Uterus (tissue), 4 donors: ENCODE measurements at places on chromosomes 2 and 18. TPM values are rescaled to one million over a fixed set of nuclear protein-coding genes. Genes with fewer than 3 reads are reported as not detected.

GRCh38 chr2:163551616-163552373, 184.0 kb downstream of the FIGN start:
- no peak for DNase-seq

GRCh38 chr18:1261054-1261453, 356.4 kb downstream of the ADCYAP1 start:
- no peak for DNase-seq

- no peak for DNase-seq
These were observed 437.4 kb upstream of the MYT1L start for GRCh38 chr2:2768476-2768875.

DNA sequence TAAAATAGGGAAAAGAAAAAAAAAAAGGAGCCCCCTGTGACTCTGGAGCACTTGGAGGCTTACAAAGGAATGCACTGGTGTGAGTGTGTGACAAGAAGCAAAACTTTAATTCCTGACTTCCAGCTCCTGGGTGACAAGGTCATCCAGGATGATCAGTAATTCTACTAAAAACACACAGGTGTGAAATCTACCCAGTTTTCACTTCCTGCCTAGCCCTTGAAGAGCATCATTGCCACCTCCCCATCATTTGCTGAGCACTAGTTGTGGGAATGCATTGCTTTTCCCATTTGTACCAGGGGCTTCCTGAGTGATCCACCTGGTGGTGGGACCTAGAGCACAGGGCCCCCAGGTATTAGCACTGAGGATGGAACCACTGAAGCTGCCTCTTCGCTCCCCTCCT, 139.7 kb upstream of the RIOK3 start:
- no peak for DNase-seq

GRCh38 chr2:229543176-229543873, 171.0 kb downstream of the DNER start:
- no peak for DNase-seq

GRCh38 chr2:114031605-114032505, 142.0 kb downstream of the ACTR3 start:
- DNase-seq = no peak

GRCh38 chr18:67199993-67200617, 316.4 kb downstream of the DSEL start:
- DNase-seq = no peak

DNA sequence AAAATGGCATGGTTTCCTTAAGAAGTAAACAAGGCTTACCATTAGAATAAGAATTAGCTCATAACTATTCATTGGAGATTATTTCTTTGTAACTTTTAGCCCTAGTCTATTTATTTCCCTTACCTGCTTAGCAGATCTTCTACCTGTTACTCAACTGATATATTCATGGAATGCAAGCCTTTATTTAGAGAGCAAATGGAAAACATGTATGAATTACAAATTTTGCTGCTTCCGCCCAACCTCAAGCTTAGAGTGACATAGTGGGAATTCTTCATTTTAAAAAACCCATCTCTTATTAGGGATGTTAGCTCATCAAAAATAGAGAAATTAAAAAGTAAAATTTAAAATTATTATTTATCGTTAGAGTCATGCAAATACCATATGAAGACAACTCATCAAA, 110.9 kb downstream of the STRN start:
- no peak for DNase-seq

DNA sequence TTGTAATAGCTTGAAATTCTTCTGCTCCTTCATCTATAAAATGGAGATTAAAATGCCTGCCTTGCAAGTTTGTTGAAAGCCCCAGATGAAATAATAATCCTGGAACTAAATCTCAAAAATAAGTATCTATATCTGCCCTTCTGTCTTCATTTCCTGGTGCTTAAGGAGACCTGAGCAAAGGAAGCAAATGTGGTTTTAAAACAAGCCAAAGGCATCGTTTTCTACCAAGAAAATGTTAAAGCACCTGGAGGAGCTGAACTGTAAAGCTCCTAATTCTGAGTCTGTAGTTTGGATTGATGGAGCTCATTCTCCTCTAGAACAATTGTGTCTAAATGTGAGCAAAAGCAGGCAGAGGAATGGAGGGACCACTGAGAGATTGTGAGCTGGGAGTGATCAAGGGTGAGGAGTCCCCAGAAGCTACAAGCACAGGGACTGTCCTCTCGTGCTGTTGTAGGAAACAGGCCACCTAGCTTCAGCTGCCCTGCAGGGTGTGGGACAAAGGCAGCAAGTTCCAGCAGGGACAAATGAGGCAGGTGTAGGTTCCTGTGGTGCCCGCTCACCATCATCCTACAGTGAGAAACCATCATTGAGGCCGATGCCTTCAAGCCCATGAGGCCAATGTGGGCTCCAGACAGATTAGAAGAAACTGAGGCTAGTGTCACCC, 420.7 kb upstream of the TRIB2 start:
- no peak for DNase-seq

GRCh38 chr2:72289283-72289682, 141.6 kb upstream of the CYP26B1 start:
- no peak for DNase-seq

DNA sequence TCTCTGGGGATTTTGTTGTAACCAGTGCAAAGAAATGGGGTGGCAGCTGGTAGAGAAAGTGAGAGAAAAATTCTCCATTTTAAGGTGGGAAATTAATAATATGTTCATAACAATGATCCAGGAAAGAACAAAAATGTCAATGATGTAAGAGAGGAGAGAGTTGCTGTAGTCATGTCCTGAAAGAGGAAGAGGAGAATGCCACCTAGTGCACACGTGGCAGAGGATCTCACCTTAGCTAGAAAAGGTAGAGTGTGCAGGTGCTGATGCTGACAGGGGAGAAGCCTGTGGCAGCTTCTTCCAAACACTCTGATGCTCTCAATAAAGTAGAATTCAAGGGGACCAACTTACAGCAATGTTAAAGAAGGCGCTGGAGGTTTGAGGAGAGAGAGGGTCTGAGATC, 282.9 kb upstream of the PKDCC start:
- no peak for DNase-seq

DNA sequence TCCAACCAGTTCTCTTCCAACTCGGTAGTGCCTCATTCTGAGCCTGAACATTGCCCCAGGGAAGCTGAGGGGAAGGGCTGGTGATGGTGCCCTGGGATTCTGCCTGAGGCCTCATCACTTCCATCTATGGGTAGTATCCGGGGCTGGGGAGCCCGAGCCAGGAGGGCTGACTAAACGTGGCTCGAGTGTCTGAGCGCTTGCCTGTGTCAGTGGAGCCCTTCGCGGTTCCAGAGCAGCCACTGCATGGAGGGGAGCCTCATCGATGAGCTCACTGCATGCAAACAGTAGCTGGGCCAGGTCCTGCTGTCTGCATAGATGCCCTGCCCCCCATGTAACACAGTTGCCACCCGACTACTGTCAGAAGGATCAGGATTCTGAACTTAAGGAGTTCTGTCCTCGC, 129.3 kb downstream of the GLI2 start:
- DNase-seq = no peak

DNA sequence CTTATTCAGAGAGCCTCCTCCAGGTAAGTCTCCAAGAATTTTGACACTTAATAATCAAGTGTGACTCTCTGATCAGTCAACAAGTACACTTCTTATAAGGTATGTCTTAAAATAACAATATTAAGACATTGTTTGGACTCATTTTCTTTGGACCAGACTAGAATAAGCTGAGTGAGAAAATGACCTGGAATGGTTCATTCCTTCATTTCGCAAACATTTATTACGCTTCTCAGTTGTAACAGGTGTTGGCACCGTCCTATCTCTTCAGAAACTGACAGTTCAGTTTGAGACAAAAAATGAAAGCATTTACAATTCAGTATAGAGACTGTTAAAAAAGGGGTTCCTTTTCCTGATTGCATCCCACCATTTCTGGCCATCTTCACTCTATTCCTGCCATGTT, 46.6 kb downstream of the TSPYL6 start:
- no peak for DNase-seq

- DNase-seq = no peak
These were observed 17.7 kb upstream of the ATP6V1B1 start for GRCh38 chr2:70918016-70918415.

DNA sequence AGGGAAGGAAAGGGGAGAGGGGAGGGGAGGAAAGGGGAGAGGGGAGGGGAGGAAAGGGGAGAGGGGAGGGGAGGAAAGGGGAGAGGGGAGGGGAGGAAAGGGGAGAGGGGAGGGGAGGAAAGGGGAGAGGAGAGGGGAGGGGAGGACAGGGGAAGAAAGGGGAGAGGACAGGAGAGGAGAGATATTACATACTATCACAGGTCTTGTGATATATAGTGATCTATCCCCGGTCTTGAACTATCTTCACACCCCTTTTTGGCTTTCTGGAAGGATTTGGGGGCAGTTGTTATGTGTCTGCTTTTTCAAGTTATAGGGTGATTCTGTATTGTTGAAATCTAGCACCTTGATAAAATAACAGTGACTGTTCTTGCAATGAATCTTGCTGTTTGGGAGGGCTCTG, 92.1 kb upstream of the ID2 start:
- DNase-seq = no peak

- no peak for DNase-seq
These were observed 79.1 kb downstream of the CTIF start for GRCh38 chr18:48617844-48618497.

DNA sequence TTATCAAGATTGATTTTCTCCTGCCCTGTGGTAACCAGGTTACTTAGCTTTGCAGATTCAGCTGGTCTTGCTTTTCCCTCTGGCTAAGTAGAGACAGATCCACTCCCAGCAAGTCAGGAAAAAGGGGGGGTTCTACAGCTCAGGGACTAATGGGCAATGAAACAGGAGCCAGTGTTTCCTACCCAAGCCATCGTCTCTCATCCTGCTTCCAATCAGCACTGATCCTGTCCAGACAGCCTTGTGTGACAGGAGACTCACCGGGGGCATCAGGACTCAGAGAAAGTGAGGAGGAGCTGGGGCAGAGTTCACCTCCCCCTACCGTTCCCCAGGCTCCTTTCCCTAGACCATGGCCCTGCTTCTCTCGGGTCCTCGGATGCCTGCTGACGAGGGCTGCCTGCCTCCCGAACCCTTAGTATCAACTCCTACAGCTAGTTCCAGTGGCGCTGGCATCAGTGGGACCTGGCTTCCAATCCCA, 307.6 kb downstream of the ALK start:
- no peak for DNase-seq

DNA sequence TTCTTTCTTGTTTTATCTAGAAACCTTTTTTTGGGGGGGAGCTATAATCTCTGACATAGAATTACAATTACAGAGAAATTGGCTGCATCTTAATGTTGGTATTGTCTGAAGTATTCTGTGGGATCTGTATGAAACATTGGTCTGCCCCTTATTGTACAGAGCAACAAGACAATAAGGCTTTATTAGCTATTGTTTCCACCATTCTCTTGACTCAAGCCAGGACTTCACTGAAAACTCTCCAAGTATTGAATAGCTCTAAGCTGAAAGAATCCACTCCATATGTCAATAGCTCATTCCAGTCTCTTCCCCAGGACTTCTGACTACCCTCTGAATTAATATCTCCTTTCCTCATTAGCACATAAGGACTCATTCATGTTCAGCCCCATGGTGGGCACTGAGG, 77.8 kb downstream of the RHBDD1 start:
- no peak for DNase-seq

DNA sequence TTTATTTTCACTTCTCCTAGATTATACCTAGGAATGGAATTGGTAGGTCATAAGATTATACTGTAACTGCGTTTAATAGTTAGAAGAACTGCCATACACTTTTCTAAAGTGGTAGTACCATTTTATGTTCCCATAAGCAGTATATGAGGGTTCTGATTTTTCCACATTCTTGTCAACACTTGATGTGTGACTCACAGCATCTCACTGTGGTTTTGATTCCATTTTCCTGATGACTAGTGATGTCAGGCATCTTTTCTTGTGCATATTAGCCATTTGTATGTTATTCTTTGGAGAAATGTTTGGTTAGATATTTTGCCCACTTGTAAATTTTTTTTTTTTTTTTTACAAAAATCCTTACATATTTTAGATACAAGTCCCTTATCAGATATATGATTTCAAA, 2.3 kb downstream of the DCAF17 start:
- no peak for DNase-seq

DNA sequence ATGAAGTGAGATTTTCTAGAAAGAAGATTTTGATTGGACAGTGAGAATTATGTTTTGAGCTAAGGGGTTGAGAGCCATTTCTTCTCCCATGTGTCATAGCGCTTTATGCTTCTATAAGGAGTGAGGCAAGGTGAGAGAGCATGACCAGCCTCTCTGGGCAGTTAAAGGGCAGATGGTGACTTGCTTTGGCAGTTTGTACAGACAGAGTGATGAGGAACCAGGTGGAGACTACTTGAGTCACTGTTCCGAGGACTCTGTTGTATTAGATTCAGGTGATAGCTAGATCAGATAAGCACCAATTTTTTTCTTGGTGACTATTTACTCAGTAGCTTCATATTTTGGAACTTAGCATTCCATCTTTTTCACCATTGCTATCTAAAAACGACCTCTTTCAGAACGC, 4.5 kb downstream of the CRIM1 start:
- no peak for DNase-seq

GRCh38 chr2:184554736-184555135, 43.6 kb upstream of the ZNF804A start:
- no peak for DNase-seq

- no peak for DNase-seq
These were observed 861.8 kb downstream of the TRIB2 start for GRCh38 chr2:13578547-13578946.

- no peak for DNase-seq
These were observed 169.1 kb downstream of the TMEFF2 start for GRCh38 chr2:192025637-192026036.

DNA sequence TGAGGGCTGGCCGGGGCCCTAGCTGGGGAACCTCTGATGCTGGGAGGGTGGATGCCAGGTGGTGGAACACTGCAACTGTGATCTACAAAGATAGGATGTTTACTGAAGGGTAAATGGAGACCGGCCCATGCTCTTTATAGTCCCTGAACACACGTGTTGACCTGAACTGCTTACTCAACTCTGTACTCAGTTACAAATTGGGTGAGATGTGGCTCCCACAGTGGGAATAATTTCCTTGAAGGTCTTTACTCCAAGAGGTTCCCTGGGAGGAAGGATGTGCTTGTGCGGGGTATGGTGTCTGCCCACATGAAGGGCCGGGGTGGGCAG, 254.1 kb downstream of the PRKCE start:
- no peak for DNase-seq

DNA sequence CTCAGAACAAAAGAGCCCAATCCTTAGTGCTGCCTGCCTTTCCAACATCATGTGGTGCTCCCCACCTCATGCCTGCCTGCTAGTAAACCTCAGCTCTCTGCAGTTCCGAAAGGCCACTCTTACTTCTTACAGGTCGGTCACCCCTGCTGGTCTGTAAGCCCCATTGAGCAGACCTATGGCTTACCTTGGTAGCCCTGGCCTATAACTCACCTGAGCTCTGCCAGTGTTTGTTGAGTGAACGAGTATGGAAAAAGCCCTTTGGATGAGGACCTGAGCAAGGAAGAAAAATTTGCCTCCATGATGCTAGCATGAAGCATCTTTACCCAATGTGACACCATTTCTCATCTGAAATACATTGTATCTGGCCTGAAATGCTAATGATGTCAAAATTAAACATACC, 83.3 kb downstream of the LIPG start:
- no peak for DNase-seq

COLEC12 gene
- total RNA-seq = 20.2 TPM

OR6B2 gene
- total RNA-seq = not detected

SCG2 gene
- 0.95 TPM for total RNA-seq

CASP8 gene
- 14.0 TPM for total RNA-seq

TCF23 gene
- total RNA-seq = 31.5 TPM

GALNT13 gene
- total RNA-seq = 0.29 TPM

ECEL1 gene
- total RNA-seq = not detected

CNRIP1 gene
- 40.6 TPM for total RNA-seq

SLC5A7 gene
- not detected for total RNA-seq

HOXD3 gene
- total RNA-seq = 14.7 TPM

CENPA gene
- not detected for total RNA-seq

CNDP1 gene
- total RNA-seq = 1.0 TPM

LYPD6B gene
- 9.8 TPM for total RNA-seq

HRH4 gene
- not detected for total RNA-seq

EML6 gene
- 2.4 TPM for total RNA-seq
